ENCODE measurements at places on chromosomes 2 and 18. TPM values are rescaled to one million over a fixed set of nuclear protein-coding genes. Genes with fewer than 3 reads are reported as not detected.

Gene ALLC
- total RNA-seq: not detected

Gene PDCD1
- under 0.01 TPM for total RNA-seq

Gene SLC39A6
- 19.8 TPM for total RNA-seq

Gene NPPC
- not detected for total RNA-seq

Gene PAIP2B
- total RNA-seq: 1.0 TPM

Gene CFAP65
- not detected for total RNA-seq

All from dermis microvascular lymphatic vessel endothelial cell (primary cell).